ENCODE measurements at places on chromosomes 1 and 21. TPM values are rescaled to one million over a fixed set of nuclear protein-coding genes. Genes with fewer than 3 reads are reported as not detected.

The PTCH2 gene
- 0.89 TPM for total RNA-seq

GRCh38 chr1:94595658-94596057, 54.1 kb upstream of the F3 start:
- no peak for DNase-seq

GRCh38 chr1:6331543-6332273, 61.9 kb downstream of the ACOT7 start:
- no peak for DNase-seq

DNA sequence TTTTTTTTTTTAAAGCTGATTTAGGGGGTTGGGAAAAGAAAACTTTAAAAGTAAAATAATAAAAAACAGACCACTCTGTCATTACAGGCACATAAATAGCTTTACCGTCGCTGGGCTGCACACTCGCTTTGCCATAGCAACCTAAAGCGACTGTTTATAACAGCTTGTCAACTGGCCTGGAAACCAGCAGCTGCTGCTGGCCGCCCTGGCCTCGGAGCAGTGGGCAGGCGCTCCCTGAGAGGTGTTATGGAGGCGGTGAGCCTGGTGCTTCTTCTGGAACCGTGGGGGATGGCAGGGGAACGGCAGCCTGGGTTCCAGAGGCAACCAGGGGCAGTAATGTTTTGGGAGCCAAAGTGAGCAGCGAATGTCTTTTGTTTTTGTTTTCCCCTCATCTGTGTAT, 45.7 kb downstream of the ATP2B4 start:
- peak; percentile 67 for DNase-seq

DNA sequence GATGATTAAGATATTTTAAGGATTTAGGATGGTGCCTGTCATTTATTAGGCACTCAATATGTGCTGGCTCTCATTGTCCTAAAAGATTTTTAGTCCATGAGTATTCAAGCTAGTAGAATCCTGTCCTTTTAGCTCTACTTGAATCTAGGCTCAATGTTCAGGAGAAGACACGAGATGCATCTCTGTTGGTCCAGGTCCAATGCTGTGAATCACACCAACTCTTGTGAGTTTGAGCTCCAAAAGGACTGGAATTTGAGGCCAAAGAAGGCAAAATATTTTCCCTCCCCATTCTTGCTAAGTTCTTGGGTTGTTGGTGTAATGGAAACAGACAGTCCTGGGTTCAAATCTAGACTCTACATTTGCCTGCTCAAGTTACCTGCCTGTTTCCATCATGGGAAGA, 1.4 kb upstream of the PODN start:
- DNase-seq: peak; percentile 65

DNA sequence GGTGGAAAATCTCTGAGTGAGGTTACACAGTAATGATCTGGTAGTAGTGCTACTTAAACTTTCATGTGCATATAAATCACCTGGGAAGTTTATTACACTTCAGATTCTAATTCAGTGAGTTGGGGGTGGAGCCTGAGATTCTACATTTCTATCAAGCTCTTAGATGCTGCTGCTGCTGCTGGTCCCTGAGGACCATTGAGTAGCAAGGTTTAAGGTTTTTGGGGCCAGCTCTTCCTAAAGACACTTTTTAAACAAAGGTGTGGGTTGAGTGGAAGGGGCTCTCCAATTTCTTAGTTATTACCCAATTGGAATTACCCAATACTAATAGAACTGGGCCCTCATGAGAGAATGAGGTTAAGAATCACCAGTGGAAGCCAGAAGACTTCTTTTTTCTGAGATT, 29.5 kb downstream of the KCNA3 start:
- no peak for DNase-seq

DNA sequence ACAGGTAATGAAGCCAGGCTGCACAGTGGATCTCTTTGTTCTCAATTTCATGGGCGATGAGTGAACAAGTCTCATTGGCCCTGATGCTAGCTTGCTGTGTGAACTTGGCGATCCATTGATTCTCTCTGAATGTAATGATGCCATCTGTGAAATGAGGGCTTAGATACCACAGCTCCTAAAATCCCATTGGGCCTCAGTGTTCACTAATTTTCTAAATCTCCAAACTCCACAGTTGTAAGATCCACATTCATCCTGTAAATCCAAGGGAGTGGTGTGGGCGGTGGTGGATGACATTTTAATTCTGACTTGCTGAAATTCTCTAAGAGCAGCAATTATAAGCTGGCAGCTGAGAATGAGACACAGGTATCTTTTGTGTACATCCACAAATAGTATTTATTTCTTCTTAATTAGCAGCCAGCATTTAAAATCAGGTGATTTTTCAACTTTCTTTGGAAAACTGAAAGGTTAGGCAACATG, 9.6 kb upstream of the ACTL8 start:
- DNase-seq: no peak

DNA sequence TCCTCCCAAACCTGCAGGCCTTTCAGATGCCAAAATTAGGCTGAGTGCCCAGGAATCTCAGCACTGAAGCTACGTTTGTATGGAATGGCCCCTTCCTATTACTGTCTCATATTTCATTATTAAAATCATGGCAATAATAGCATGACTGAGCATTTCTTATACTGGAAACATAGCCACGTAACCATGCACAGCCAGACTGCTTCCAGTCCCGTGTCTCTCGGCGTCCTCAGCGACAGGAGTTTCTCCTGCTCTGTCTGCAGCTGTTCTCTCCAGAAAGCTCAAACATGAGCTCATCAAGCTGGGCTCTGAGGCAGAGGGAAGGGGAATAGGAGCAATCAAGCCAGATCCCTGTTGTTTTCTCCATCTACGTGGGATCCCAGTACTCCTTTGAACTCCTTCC, 104.0 kb downstream of the CDC7 start:
- no peak for DNase-seq
